ENCODE measurements at places on chromosomes 16 and 17.
A peak's percentile ranks its signal among the peaks of the same experiment; 100 is the strongest.

DNA sequence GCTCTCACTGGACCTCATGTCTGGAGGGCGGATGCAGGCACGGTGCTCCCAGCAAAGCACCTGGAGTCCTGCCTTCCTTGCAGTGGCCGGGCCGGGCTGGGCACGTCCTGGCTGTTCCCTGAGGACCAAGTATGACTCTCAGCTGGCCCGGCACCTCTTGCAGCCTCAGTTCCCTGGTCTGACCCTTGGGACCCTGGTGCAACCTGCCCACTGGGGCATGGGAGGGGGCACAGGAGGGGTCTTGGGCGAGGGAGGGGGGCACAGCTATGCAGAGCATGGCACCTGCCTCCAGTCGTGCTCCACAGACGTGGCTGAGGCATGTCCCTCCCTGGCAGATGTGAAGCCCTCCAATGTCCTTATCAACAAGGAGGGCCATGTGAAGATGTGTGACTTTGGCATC is 19.6 kb downstream of the MAP2K3 start:
- no peak for DNase-seq

DNA sequence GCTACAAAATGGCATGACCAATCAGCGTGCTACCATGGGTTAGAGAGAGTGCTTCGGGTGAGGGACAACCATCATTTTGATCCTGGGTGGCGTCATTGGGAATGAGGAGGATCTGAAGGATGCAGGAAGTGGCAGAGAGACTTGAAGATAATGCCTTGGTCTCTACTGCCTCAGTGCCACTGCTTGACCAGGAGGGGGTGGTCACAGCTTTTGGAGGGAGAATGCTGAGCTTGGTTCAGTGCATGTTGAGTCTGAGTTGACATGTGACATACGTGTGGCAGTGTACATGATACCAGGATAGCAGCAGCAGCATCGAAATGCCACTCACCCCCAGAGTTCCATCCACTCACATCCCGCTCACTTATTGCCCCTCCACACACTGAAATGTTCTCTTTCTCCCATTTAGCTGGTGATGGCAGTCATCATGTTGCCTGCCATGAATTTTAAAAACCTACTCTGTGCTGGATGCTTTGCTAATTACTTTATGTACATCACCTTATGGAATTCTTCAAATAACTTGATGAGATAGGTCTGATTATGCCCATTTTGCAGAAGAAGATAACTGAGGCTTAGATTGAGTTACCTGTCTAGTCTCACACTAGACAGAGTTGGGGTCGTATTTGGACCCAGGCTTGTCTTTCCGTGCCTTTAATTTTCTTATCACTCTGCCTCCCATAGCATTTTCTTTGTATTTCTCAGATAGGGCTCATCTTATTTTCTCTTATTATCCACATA is 36.7 kb downstream of the ARSG start:
- DNase-seq, result no peak

DNA sequence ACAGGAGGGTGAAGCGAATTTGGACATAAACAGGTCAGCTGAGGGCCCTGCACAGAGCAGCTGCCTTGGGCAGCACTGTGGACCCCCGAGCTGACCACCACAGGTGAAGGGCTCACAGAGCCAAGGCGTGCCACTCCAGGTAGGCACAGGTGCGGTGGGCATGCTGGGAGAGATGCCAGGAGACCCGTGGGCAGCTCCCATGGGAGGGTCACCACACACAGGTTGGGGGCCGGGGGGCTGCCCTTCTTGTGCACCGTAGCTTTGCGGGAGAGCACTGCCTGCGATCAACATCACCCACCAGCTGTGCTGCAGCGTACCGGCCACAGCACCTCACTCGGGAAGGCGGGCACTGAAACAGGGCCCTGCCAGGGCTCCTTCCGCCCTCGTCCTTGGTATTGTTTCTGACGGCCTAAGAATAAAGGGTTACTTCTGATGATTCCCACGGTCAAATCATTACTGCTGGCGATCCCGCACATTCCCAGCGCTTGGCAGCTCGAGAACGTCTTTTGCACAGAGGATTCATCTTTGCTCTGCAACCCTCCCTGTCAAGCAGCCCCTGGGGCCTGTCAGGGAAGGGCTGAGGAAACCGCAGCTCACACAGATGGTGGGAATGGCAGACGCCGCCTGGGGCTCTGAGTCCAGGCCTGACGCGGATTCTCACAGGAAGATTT is 181.7 kb downstream of the BANP start:
- DNase-seq, result no peak

DNA sequence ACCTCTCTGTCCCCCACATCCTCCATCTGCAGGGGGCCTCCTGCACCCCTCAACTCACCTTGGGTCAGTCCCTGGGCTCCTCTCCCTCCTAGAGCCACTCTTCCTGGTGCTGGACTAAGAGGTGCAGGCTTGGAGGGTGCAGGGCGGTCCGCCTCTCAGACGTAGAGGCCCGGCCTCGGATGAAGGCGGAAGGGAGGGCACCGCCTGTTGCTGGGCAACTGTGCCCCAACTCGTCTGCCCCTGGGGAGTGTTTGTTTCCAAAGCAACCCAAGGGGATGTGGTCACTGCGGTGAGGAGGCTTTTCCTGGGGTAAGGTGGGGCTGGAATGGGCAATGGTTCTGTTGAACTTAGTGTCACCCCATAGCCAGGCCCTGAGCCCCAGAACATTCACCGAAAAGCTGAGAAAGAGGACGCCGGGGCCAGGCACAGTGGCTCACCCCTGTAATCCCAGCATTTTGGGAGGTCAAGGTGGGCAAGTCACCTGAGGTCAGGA is at the start of gene C16orf54:
C16orf54 (minus strand) TSS at position 138 of the 493 bp plus-strand sequence. CDS start 1,039 bp downstream, outside the sequence.
- no peak for DNase-seq

DNA sequence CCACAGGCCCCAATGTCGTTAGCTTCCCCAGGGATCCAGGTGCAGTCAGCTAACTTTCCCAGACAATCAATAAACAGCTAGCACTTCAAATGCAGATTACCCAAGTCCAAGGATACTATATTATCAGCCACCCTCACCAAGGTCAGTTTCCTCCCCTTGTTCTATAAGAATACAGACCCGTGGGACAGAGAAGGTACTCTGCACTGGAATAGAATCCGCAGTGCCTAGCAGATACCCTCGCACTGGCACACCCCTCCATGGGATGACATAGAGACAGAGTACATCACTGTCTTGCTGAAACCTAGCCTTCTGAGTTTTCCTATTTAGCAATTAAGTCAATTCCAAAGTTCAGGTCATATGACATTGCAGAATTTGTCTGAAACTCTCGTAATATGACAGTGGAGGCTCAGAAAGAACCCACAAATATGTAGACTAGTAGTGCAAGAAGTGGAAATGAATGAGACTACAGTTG is 40.0 kb upstream of the ABCA10 start:
- DNase-seq, result no peak

GRCh38 chr17:18027280-18027679 is 11.7 kb downstream of the ATPAF2 start:
- DNase-seq, result no peak

DNA sequence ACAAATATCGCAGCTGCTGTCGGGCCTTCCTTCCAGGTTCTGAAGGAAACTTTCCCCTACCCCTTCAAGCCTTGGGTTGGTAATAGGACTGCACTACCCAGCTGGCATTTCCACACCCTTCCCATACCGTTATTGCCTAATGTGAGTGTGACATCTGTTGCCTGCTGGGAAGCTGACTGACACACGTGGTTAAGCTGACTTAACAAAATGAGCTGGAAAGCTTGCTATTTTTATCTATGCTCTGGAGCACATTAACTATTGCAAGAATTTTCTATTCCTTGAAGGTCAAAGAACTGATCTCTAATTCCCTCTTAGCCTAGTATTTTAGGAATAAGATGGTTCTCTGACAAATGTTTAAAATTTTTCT is 79.5 kb downstream of the PMP22 start:
- peak; percentile 82 for DNase-seq

- DNase-seq, result no peak
Measured at GRCh38 chr16:57257455-57258070, 12.5 kb downstream of the ARL2BP start.

- no peak for DNase-seq
Measured at GRCh38 chr16:79510879-79511278, 89.7 kb downstream of the MAF start.

All from GM03348 (cell line).